ENCODE measurements at places on chromosomes 5 and 9. TPM values are rescaled to one million over a fixed set of nuclear protein-coding genes. Genes with fewer than 3 reads are reported as not detected.

GABRG2 gene
- under 0.01 TPM for total RNA-seq

C5orf34 gene
- 6.1 TPM for total RNA-seq

GOLPH3 gene
- total RNA-seq = 65.0 TPM

CATSPER3 gene
- total RNA-seq = not detected

RNF183 gene
- not detected for total RNA-seq

GLRA1 gene
- total RNA-seq = not detected

TMEM8B gene
- 3.8 TPM for total RNA-seq

ZNF879 gene
- total RNA-seq = 2.6 TPM

NR6A1 gene
- total RNA-seq = 2.9 TPM

PCDHB9 gene
- 0.50 TPM for total RNA-seq

C9 gene
- total RNA-seq = under 0.01 TPM

GRCh38 chr5:80686757-80687156 lies 32.0 kb upstream of the DHFR start:
- no peak for DNase-seq

DNA sequence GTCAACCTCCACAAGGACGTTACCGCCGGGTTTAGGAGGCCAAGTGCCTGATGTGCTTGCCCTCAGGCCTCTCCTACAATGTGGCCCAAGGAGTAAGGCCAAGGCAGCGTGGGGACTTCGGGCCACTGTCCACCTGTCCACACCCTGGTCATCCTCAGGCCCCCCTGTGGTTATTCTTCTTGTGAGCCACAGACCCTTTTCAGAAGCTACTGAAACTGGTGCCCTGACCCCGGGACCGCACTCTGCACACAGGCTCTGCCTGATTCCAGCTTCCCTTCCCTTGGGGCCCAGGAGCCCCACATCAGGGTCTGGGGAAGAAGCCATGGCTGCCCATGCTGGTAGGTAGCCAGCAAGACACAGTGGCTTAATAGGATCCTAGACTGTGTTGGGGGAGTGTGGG lies 128.8 kb downstream of the OLFM1 start:
- DNase-seq = no peak

DNA sequence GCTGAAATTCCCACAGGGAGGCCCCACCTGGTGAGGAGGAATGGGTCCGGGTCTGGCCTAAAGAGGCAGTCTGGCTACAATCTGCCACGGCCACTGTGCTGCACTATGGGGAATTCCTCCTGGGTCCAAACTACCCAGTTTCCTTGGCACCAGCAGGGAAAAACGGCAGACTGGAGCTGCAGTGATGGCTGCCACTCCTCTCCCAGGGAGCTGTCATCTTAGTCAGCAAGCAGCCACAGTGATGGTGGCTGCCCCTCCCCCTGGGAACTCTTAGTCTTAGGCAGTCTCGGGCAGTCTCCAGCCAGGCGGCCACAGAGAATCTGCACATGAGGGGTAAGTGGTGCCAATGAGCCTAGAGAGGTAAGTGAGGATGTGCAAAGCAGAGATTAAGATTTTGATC lies 205.8 kb downstream of the TMEM38B start:
- no peak for DNase-seq

DNA sequence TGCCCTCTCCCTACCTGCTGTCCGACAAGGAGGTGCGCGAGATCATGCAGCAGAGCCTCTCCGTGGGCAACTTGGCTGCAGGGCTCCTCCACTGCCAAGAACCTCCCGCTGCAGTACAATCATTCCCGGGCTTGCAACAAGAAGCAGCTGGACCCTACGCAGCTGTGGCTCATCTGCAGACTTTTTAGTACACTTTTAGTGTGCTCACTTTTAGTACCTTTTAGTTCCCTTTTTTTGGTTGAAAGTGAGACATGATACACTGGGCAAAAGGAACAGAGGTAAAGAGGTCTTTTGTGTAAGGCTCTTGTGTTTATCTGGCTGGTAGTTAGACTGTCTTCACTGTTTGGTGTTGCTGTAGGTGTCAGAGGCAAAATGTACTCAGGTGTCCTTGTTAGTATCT lies 58.1 kb upstream of the SPTLC1 start:
- DNase-seq = no peak

- no peak for DNase-seq
Observed at GRCh38 chr9:121581786-121582600, 69.4 kb upstream of the DAB2IP start.

DNA sequence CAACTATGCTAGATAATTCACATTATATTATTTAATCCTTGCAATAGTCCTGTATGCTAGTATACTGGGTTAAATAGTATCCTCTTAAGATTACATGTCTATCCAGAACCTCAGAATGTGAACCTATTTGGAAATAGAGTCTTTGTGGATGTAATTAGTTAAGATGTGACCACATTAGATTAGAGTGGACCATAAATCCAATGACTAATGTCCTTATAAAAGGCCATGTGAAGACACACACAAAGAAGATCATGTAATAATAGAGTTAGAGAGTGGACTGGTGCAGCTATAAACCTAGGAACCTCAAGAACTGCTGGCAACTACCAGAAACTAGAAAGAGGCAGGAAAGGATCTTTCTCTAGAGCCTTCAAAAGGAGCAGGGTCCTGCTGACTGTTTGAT lies 263.6 kb upstream of the PTGER4 start:
- no peak for DNase-seq

- no peak for DNase-seq
Observed at GRCh38 chr9:113289091-113289490, 13.6 kb downstream of the PRPF4 start.

DNA sequence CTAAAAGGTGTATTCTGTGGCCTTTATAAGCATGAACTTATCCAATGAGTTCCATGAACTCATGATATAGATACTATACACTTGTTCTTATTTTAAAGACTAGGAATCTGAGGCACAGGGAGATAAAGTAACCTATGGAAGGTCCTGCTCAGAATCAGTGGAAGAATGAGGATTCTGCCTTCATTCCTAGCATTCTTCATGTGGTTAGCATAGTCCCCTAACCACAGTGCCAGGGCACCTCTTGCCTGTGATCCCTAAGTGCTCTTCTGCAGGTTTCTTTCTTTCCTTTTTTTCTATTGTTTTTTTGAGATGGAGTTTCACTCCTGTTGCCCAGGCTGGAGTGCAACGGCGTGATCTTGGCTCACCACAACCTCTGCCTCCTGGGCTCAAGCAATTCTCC lies 174.1 kb downstream of the C9orf152 start:
- no peak for DNase-seq

- DNase-seq = no peak
Observed at GRCh38 chr5:168443950-168444700, 42.1 kb upstream of the RARS1 start.

DNA sequence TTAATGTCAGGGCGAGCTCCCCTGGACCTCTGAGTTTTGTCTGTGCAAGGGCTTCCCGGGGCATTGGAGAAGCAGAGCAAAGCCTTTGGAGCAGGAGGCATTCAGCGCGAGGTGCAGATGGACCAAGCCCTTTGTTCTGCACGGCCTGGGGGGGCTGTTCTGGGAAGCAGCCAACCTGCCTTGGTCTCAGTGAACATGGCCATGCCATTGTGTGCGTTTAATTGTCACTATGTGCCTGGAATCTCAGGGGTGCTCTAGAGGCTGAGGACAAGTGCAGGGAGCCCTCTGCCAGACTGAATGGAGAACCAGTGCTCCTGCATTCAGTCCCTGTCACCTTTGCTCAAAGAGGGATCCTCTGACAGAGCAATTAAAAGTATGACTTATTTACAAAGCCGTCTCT lies 329.4 kb downstream of the IRX1 start:
- DNase-seq = no peak

GRCh38 chr5:116382032-116382873 lies 192.4 kb downstream of the SEMA6A start:
- no peak for DNase-seq

- DNase-seq = no peak
Observed at GRCh38 chr5:139079225-139079990, 118.8 kb downstream of the SIL1 start.

DNA sequence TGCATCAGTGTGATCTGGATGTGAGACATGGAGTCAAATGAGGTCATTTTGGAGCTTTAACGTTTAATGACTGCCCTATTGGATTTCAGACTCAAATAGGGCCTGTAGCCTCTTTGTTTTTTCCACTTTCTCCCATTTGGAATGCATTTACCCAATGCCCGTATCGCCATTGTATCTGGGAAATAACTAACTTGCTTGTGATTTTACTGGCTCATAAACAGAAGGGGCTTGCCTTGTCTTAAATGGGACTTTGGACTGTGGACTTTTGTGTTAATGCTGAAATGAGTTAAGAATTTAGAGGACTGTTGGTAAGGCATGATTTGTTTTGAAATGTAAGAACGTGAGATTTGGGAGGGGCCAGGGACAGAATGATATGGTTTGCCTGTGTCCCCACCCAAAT lies 494.6 kb downstream of the CHSY3 start:
- no peak for DNase-seq

- DNase-seq = peak; percentile 20
Observed at GRCh38 chr9:110502842-110503241, 76.7 kb downstream of the SVEP1 start.
